Renal cortical epithelial cell (primary cell): ENCODE measurements at places on chromosomes 6 and 20.

GRCh38 chr6:1720620-1721322 is 111.1 kb downstream of the FOXC1 start:
- no peak for DNase-seq

- no peak for DNase-seq
Measured at GRCh38 chr20:50258790-50259483, 68.3 kb downstream of the CEBPB start.

- DNase-seq, result no peak
Measured at GRCh38 chr6:49978332-49979226, 9.2 kb upstream of the DEFB113 start.

GRCh38 chr20:47668313-47669151 is 116.7 kb downstream of the SULF2 start:
- DNase-seq, result no peak

- peak; percentile 71 for DNase-seq
Measured at GRCh38 chr20:33945391-33946081, 48.2 kb upstream of the RALY start.

- no peak for DNase-seq
Measured at GRCh38 chr20:10131732-10132345, 86.8 kb upstream of the SNAP25 start.

DNA sequence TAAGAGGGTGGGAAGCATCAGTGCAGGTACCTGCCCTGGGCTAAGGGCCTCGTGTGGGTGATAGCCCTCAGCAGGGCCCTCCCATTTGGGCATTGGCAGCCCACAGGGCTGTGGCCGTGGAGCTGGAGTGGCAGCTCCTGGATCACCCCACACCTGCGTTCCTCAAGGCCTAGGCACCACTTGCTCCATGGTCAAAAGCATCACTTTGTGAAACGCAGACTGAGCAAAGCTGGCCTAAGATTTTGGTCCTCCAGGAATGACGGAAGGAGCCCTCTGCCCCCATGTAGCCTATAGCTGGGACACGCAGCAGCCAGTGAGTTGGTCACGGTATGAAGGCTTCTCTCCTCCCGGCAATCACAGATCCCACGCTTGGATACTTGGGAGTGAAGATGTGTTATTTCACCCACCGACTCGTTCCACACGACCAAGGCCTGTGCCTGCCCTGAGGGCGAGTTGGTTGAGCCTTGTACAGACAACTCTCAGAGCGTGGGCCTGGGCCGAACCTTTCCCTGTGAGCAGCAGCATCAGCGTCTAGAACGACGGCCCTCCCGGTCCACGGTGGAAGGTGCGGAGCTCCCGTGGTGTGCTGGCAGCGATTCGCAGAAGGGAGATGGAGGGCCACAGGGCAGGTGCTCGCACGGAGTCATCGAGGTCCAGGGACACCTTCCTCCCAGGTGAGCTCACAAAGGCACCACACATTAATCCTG is 39.7 kb downstream of the THBS2 start:
- no peak for DNase-seq

- no peak for DNase-seq
Measured at GRCh38 chr6:52587001-52587400, 10.1 kb upstream of the TRAM2 start.

GRCh38 chr6:138415125-138415524 is 11.1 kb downstream of the HEBP2 start:
- no peak for DNase-seq

DNA sequence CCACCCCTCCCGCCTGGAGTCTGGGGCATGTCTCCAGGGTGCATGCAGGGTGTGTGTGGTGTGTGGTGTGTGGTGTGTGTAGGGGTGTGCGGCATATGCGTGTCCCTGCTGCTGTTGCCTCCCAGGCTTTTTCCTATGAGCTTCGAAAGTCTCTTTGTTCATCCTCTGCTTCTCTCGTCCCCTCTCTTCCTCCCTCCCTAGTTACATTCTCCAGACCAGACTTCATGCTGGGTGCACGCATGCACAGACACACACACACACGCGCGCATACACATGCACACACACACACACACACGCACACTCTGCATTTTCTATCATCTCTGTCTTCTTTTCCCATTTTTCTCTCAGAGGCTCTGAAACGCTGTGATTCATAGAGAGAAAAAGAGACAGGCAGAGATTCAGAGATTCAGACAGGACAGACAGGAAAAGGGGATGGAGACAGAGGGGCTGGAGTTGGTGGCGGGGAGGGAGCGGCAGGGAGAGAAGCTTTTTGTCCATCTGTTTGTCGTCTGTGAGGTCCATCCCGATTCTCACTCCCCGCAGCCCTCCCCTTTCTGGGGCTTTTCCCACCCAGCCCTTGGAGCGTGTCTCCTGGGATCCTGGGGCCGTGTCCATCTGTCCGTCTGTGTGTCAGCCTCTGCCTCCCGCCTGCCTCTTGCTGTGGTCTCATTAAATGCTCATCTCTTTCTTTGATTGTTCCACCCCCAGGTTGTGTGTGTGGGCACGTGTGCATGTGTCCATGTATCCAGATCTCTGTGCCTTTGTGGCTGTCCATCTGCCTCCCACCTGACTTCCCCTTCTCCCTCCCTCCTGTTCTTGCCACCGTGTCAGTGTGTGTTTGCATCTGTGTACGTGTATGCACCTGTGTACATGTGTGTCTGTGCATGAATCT is 62.6 kb downstream of the SRC start:
- no peak for DNase-seq

DNA sequence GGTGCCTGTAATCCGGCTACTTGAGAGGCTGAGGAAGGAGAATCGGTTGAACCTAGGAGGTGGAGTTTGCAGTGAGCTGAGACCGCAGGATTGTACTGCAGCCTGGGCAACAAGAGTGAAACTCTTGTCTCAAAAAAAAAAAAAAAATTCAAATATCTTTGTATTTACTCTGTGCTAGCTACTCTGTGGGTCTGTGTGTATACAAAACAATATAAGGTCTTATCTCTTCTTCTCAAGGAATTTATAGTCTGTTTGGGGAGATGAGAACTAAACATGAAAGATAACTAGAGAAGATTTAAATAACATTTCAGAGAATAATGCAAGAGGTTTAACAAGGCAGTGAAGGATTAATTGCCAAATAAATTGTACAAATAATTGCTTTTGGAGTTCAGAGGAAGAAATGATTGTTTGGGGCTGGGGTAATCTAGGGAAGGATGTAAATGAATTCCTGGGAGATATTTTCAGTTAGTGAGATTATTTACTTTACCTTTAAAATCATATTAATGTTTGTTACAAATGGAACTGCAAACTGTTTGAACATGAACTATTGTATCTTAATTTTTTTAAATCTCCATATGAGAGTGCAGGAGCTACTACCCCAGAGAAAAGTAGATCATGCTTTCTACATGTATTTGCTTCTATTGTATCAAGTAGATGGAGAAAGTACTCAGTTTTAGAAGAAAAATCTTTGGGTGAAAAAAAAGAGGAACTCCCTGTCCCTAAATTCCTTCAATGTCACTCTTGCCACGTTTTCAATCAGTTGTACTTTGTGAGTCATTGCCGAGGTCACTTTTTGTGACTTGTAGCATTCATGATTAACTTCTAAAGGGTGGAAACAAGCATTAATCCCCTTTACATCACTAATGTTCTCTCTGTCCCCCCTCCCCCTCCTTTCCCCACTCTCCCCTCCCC is 39.0 kb downstream of the NCOA3 start:
- peak; percentile 71 for DNase-seq

DNA sequence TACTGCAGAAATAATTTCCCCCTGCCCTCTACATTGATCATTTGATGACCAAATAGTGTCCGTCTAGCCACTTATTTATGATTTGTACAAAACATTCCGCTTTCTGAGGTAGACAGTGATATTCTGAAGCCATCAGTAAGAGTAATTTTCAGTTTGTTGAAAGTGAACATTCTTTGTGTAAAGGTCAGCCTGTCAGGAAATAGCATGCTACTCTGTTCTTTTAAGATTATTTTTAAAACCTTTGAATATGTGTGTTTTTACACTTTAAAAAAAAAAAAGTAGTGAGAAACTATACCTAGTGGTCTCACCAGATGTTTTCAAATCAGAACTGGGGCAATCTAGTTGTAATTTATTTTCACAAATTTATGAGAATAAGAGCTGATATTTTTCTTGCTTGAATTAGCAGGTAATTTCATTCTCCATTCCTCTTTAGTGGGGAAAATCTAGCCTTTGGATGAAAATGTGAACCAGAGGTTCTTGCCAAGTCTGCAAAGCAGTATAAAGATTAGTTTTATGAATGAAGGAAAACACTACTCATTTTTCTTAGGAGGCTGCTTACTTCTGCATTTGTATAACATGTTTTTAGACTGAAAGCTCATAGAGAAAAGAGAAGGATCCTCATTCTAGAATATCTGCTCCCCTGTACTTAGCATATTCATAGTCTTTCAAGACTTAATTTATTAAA is 12.1 kb upstream of the REV3L start:
- no peak for DNase-seq
